ENCODE measurements at places on chromosomes 2 and 18.

DNA sequence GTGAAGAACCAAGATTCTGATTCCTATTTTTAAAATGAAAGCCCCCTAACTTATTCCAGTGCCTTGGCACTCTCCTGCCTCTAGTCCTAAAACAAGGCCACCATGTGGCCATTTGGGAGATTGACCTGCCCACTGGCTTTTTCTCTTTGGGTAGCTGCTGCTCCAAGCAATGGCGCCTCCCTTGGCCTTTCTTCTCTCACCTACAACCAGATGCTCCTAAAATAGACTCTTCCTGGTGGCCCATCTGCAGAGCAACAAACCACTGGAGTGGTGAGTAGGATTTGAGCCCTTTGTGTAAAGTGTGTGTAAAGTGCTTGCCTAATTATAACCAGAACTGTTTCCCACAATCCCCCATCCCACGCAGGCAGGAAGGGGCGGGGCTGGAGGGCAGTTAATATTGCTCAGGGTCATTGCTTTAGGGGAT is 114.2 kb downstream of the FHOD3 start:
- DNase-seq: no peak

- DNase-seq: no peak
Observed at GRCh38 chr2:237482485-237482884, 4.6 kb upstream of the MLPH start.

DNA sequence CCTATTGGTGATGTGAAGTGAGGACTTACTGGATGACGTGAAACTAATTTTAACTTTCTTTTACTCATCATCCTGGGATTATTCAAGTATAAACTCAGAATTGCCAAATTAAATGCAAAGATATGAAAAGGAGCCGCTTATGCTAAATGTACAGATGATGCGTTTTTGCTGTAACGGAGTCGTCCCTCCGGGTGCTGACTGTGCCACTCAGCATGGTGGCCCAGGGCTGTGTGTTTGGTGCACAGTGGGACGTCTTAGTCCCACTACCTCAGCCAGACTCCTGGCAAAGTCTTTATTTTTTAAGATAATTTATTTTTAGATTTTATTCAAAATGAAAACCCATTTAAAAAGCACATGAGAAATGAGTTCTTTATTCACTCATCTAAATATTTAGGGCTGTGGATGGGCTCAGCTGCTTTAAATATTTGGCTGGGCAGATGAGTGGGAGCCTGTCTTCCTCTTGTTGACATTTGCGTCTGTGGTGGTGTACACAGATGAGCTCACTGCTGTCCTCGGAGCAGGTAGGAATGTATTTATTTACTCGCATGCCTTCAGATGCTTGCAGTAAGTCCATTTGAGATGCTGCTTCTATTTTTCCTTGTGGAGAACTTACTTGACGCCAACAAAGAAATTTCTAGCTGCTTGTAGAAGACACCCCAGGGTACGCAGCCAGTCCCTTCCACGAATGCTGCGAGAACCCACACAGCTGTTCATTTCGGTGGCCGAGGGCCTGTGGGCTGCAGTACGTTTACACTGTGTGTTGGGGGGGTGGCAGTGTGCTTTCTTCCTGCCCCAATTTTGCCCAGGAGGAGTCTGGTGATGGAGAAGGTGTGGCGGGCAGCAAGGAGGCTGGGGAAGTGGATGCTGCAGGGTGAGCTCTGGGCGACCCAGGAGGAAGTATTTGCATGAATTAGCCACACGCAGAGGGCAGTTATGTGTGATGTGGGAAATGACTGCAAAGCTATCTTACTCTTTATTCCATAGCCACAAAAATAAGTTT is 105.0 kb downstream of the AGAP1 start:
- no peak for DNase-seq

- DNase-seq: no peak
Observed at GRCh38 chr18:59699750-59700534, 2.7 kb upstream of the CCBE1 start.

- no peak for DNase-seq
Observed at GRCh38 chr2:5474716-5475115, 217.5 kb upstream of the SOX11 start.

DNA sequence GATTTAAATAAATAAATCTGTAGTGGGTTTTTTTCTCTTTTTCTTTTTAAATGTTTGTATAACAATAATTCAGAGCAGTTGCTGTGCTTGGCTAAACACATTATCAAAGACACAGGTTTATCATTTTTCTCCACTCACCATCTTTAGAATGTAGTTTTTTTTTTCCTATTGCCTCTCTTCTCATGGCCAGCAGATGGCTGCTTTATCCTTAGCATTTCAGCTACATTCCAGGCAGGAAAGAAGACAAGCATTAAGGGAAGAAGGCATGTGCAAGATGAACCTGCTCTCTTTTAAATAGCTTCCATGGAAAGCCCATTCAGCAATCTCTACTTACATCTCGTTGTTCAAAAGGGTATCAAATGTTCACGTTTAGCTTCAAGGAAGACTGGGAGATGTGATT is 42.6 kb downstream of the ARHGAP15 start:
- DNase-seq: no peak

GRCh38 chr2:168471163-168471475 is 15.0 kb downstream of the CERS6 start:
- no peak for DNase-seq

DNA sequence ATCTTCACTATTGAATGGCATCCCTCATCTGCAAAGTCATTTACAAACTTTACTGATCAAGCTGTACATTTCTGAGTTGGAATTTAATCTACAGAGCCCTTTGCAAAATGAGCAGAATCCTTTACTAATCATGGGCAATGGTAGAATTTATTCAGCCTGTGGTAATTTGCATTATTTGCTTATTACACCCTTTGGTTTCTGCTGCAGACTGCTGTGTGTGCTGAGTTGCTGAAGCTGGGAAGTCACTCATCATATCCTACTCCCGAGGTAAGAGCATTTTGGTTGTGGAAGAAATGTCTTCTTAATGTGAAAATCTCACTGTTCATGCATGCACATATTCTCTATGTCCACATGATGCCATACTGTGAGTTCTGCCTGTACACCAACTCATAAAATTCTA is 357.4 kb upstream of the SLC39A10 start:
- no peak for DNase-seq

DNA sequence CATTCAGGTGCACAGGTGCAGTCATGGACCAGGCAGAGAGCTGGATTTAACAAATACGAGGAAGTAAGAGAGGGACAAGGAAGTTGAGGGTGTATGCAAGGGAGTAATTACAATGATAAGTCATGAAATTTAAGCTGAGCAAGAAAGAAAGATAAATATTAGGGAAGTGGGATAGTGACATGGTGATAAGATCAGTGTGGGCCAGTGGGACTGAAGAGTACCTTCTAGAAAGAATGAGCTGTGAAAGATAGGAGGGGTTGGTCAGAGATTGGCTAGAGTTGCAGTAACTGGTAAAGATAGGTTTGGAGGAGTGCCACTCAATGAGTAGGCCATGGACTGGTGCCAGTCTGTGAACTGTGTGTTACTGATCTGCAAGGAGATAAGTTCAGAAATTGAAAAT is 200.8 kb upstream of the SIX3 start:
- DNase-seq: no peak

DNA sequence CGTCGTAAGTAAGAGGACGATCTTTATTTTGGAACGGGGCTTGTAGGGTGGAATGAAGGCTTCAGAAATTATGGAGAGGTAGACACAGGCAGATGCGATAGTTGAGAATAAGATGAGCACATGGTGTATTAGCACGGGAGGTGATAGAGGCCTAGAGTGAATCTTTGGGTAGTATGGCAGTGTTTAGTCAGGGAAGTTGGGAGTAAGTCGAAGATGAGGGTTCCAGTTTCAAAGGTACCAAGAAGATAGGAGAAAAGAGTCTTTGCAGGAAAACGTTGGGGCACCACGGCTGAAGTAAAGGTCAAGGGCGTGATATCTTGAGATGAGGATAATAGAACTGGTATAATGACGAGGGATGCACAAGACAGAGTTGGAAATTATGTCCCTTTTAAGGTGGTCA is 654 bp downstream of the PIK3C3 start:
- no peak for DNase-seq

- DNase-seq: no peak
Observed at GRCh38 chr18:80246445-80247392, 595 bp downstream of the PARD6G start.

DNA sequence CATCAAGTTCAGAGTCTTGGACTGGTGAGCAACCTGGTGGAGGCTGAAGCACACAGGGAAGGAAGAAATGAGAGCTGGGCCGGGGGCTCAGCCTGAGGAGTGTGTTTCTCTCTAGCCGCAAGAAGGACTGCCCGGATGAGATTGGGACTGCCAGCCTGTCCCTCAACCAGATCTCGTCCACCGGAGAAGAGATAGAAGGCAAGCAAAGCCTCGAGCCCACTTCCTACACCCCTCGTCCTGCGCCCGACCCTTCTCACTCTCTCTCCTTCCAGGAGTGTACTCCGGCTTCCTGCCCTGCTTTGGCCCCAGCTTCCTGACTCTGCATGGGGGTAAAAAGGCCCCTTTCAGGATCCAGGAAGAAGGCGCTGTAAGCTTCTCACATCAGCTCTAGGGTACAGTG is 26.2 kb downstream of the FER1L5 start:
- DNase-seq: no peak

- no peak for DNase-seq
Observed at GRCh38 chr2:24402242-24403097, 42.1 kb upstream of the ITSN2 start.

DNA sequence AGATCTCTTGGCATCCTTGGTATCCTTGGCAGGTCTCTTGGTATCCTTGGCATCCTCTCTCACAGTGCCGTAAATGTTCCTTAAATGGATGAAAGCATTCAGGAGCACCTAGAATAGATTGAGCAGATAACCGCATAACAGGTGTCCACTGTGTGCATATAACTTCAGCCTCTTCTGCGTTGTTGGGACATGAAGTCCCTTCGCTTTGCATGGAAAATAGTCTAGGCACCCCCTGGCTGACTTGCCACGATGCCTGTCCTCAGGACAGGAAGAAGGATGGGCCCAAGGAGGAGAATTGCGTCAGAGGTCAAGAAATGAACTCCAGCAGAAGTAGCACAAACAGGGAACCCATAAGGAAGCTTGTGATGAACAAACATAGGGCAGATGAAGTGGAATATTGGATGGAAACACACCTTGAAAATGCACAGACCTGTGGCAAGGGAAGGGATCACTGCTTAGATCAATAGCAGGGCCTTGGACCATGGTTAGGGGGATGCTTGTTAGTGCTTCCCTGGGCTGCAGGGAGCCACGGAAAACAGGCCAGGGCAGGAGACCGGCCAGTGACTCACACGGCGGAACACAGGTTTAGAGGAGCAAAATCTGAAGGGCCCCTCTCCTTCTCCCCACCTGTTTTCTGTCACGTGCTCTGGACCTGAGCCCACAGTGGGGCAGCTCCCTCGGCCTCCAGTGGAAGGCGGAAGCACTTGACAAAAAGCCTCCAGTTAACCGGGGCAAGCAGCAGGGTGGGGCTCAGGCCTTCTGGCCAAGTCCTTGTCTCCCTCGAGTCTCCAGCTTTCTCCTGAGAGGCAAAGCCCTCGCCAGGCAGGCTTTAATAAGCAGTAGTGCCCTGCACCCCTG is 99.2 kb upstream of the ASAP2 start:
- no peak for DNase-seq

GRCh38 chr2:38682008-38682575 is 16.2 kb downstream of the GALM start:
- DNase-seq: no peak

DNA sequence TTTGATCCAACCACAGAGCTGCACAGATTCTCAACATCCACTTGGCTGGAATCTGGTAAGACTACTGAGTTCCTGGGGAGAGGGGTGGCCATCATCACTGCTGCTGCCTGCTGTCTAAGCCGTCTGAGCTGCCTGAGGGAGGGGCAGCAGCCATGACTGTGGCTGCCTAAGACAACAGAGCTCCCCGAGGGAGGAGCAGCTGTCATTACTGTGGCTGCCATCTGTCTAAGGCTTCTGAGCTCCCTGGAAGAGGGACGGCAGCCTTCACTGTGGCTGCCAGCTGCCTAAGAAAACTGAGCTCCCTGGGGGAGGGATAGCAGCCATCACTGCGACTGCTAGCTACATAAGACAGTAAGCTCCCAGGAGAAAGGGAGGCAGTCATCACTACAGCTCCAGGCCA is 584.4 kb downstream of the NR4A2 start:
- DNase-seq: no peak

DNA sequence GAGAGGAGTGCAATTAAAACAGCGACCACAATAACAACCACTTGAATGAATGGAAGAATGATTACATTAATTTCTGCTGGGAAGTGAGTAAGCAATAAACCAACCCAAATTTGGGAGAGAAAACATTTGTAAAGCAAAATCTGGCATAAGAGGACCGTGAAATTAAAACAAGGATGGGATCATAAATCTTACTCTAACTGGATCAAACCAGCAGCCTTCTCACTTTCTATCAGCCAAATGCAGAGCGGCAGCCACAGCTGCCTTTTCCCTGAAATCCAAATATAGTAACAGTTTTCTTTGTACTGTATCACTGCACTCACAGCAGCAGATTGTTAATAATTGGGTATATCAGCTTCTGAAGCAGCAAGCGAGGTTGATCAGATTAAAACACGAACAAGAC is 245.2 kb upstream of the REG3G start:
- DNase-seq: no peak

DNA sequence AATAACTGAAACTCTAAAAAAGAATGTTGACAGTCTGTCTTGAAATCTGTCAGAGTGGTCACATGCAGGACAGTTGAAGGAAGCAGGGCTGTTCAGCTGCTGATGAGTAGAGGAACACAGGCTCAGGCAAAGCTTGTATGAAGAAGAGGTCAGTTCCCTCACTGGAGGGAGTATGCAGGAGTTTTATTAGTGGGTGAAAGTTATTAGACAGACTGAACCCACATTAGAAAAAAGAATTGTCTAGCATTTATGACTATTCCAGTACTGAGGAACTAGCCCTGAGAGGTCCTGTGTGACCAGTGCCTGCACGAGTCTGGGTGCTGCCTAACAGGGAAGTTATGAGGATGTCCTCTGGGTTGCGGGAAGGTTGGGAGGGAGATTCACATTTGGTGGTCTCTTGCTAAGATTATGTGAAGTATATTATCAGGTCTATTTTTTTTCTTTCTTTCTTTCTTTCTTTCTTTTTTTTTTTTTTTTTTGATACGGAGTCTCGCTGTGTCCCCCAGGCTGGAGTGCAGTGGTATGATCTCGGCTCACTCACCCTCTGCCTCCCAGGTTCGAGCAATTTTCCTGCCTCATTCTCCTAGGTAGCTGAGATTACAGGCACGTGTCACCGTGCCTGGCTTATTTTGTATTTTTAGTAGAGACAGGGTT is 9.6 kb downstream of the TET3 start:
- no peak for DNase-seq

- no peak for DNase-seq
Observed at GRCh38 chr2:199692489-199692888, 158.5 kb downstream of the FTCDNL1 start.

DNA sequence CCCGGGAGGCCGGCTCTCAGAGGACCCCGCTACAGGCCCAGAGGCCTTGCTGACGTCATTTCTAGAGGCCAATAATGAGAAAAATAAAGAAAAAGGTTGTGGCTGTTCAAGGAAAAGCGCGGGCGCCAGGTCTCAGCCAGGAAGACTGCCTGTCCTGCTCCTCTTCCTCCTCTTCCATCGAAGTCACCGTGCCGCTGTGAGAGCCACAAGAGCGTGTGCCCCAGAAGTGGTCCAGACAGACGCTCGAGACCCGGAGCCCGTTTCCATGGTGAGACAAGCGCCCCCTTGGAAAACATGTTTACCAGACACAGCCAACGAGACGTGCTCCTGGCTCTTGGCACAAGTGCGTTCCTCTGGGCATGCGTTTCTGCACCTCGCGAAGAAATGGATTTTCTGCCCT is 210.5 kb downstream of the HDAC4 start:
- DNase-seq: no peak
